ENCODE measurements at places on chromosomes 2 and 18.

GRCh38 chr2:73939419-73939818 is 12.7 kb downstream of the DGUOK start:
- no peak for DNase-seq

GRCh38 chr2:170177950-170178781 is at the start of gene MYO3B:
Gene MYO3B (plus strand): TSS chr2:170178147. CDS start chr2:170178288, 141 bp downstream.
- DNase-seq, result no peak

DNA sequence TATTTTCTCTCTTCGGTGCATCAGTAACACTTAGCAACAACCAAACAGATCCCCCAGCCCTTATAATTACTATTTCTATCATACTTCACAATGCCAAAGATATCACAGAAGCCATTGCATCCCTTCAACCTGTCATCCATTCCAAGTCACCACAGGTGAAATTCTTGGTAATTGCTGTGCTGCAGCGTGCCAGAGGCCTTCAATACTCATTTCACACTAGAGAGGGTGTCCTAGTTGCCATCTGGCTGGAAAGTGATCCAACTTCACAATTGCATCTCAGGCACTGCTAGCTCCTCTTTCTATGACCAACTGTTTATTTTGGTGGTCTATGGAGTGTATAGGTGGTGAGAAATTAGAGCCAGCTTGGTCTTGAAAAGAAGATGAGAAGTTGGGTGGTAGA is 131.2 kb downstream of the NUP35 start:
- DNase-seq, result no peak

DNA sequence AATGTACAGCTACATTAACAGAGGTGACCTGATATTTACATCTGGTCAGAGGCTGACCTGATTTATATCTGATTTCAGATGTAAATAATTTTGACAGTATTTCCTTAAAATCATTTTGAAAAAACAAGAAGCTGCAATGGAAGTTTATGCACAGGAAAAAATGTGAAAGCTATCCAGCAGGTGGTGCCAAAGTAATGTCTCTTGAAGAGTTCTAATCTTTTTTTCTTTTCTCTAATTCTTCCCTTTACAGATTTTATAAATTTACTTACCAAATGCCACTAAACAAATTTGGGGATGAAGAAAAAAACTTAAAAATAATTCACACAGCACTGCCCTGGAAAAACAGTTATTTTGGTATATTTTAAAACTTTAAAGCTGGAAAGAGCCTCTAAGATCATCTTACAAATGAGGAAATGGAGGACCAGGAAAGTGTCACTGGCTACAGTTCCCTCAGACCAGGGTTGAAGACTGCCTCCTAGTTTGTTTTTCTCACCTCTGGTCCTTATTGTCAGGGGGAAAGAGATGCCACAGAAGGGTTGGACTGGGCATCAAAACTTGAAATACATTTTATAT is 16.4 kb upstream of the FBLN7 start:
- no peak for DNase-seq

GRCh38 chr18:70332694-70333093 is 43.8 kb downstream of the SOCS6 start:
- no peak for DNase-seq

All from C1 segment of cervical spinal cord (tissue), 14 donors.